ENCODE measurements at places on chromosomes 6 and 20. TPM values are rescaled to one million over a fixed set of nuclear protein-coding genes. Genes with fewer than 3 reads are reported as not detected.

GRCh38 chr6:33746651-33747100, at the start of gene IP6K3:
TSS of gene IP6K3 (minus strand) at chr6:33746905. CDS start at chr6:33735476, 11,429 bp downstream.
- DNase-seq = no peak
- H3K4me1 ChIP-seq = no peaks in the 10 kb centered on the region
- H3K27ac ChIP-seq = no peak within 1 kb of the TSS
- no peaks in the 10 kb centered on the region for H3K27me3 ChIP-seq
- H3K4me3 ChIP-seq = no peak within 1 kb of the TSS

DNA sequence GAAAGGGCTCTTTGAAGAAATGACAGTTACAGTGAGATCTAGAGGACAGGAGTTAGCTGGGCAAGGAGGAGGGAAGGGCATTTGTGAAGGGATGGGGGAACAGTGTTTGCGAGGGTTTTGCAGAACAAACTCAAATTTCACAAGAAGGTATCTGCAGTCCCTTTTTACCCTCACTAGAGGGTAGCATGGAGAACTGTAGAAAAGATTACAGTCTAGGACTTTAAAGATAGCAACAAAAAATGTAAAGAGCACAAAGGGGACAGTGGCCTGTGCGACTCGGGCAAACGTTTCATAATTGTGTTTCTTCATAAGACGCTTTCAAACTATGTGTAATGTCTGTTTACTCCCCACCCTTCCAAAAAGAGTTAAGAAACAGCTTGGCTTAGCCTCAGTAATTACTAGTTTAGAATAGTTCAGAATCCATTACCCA, 21.2 kb upstream of the ASXL1 start:
- no peak overlapping the region for H3K4me3 ChIP-seq
- no peaks in the 10 kb centered on the region for H3K27me3 ChIP-seq
- H3K36me3 ChIP-seq = peaks cover 6% of the 10 kb centered on the region
- peak; percentile 36 for DNase-seq
- H3K27ac ChIP-seq = no peak overlapping the region
- H3K4me1 ChIP-seq = peaks cover 24% of the 10 kb centered on the region

GRCh38 chr6:168022488-168023321, 25.2 kb downstream of the KIF25 start:
- H3K4me1 ChIP-seq = no peaks in the 10 kb centered on the region
- DNase-seq = no peak
- no peak overlapping the region for H3K27ac ChIP-seq

DNA sequence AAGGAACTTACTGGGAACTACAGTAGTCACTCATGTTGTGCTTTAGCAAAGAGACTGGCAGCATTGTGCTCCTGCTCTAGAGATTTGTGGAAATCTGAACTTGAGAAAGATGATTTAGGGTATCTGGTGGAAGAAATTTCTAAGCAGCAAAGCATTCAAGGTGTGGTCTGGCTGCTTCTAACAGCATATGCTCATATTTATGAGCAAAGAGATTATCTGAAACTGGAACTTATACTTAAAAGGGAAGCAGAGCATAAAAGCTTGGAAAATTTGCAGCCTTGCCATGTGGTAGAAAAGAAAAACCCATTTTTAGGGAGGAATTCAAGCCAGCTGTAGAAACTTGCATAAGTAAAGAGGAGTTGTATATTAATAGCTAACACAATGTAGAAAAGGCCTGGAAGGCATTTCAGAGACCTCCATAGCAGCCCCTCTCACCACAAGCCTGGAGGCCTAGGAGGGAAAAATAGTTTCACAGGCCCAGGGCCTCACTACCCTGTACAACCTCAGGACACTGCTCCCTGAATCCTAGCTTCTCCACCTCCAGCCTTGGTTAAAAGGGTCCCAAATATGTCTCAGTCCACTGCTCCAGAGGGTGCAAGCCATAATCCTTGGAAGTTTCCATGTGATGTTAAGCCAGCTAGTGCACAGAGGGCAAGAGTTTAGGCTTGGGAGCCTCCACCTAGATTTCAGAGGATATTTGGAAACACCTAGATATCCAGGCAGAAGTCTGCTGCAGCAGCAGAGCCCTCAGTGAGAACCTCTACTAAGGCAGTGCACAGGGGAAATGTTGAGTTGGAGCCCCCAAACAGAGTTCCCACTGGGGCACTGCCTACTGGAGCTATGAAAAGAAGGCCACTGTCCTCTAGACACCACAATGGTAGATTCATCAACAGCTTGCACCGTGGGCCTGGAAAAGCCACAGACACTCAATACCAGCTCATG, 6.6 kb downstream of the EPM2A start:
- no peak for DNase-seq

DNA sequence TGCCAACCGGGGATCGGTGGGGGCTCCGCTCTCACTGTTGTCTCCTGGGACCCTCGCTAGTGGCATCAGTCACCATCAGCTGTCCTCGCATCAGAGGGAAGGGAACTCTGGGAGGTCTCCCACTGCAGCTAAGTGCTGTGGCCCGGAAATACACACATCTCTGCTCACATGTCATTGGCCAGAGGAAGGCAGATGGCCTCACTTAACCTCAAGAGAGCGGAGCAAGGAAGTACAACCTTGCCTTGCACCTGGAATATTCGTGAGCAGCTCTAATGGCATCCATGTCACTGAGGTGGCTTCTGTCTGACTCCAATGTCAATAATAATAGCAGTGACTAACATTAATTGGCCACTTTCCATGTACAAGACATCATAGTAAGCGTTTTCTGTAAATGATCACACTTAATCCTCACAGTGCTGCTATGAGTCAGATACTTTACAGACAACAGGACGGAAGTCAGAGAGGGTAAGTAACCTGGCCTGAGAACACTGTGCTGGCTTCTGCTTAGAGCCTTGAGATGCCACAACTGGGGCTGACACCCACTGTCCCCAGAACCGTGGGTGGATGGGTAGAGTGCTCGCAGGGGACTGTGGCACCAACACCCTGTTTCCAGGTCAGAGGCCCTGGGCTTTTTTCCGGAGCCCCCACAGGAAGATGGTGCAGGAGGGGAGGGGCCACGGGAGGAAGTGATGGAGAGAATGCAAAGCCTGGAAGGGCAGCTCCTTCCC, 6.0 kb downstream of the LHFPL5 start:
- H3K4me1 ChIP-seq = no peaks in the 10 kb centered on the region
- no peak for DNase-seq

GRCh38 chr6:123316733-123317323, 319.9 kb downstream of the TRDN start:
- H3K4me1 ChIP-seq = no peaks in the 10 kb centered on the region
- DNase-seq = no peak
- no peak overlapping the region for H3K27ac ChIP-seq
- no peaks in the 10 kb centered on the region for H3K36me3 ChIP-seq
- no peak overlapping the region for H3K4me3 ChIP-seq

- no peaks in the 10 kb centered on the region for H3K27me3 ChIP-seq
- H3K36me3 ChIP-seq = no peaks in the 10 kb centered on the region
- H3K4me3 ChIP-seq = no peak overlapping the region
- no peak overlapping the region for H3K27ac ChIP-seq
- DNase-seq = no peak
- H3K4me1 ChIP-seq = peaks cover 15% of the 10 kb centered on the region
Observed at GRCh38 chr6:13273202-13273930, 55.0 kb downstream of the TBC1D7 start.

DNA sequence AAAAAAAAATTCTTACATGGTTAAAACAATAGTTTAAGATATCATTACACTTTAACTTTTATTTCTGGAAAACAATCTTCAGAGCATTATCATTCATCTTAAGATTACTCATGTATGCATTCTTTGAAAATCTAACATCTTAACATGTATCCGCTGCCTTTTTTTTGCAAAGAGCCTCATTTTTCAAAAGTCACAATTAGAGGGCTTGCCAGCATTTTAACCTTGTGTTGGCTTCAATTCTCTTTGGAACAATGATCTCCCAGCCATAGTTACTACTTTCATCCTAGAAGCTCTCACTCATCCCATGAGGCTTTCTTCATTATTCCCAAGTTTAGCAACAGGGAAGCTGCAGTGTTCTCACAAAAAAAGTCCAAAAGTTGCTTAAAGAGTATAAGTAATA, 330.8 kb downstream of the BCKDHB start:
- H3K27ac ChIP-seq = no peak overlapping the region
- H3K36me3 ChIP-seq = no peaks in the 10 kb centered on the region
- no peak for DNase-seq

- no peak overlapping the region for H3K4me3 ChIP-seq
- H3K27me3 ChIP-seq = peaks cover 5% of the 10 kb centered on the region
- no peak for DNase-seq
Observed at GRCh38 chr20:23626040-23626620, 11.6 kb downstream of the CST3 start.

DNA sequence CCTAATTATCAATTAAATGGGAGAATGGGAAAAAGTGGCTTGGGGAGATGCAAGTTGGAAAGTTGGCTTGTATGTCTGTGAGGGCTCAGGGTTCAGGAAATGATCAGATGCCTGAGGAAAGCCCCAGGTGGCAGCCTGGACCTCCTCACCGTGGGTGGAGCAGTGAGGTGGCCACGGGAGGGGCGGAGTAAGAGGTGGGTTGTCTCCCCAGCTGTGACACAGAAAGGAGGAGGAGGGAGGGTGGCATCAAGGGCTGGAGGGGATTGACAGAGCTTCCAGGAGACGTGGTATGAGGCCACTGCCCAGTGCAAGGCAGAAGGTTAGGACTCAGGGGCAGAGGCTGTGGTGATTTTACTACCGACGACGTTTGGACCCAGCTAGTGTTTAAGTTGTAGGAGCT, 672.2 kb downstream of the PRKN start:
- no peak overlapping the region for H3K4me3 ChIP-seq
- no peak overlapping the region for H3K27ac ChIP-seq
- no peaks in the 10 kb centered on the region for H3K4me1 ChIP-seq
- H3K27me3 ChIP-seq = no peaks in the 10 kb centered on the region
- H3K36me3 ChIP-seq = no peaks in the 10 kb centered on the region

GRCh38 chr20:46206025-46206424, 87.9 kb downstream of the CD40 start:
- no peak for DNase-seq
- H3K27me3 ChIP-seq = no peaks in the 10 kb centered on the region
- no peak overlapping the region for H3K27ac ChIP-seq
- no peak overlapping the region for H3K4me3 ChIP-seq
- peaks cover 32% of the 10 kb centered on the region for H3K4me1 ChIP-seq

DNA sequence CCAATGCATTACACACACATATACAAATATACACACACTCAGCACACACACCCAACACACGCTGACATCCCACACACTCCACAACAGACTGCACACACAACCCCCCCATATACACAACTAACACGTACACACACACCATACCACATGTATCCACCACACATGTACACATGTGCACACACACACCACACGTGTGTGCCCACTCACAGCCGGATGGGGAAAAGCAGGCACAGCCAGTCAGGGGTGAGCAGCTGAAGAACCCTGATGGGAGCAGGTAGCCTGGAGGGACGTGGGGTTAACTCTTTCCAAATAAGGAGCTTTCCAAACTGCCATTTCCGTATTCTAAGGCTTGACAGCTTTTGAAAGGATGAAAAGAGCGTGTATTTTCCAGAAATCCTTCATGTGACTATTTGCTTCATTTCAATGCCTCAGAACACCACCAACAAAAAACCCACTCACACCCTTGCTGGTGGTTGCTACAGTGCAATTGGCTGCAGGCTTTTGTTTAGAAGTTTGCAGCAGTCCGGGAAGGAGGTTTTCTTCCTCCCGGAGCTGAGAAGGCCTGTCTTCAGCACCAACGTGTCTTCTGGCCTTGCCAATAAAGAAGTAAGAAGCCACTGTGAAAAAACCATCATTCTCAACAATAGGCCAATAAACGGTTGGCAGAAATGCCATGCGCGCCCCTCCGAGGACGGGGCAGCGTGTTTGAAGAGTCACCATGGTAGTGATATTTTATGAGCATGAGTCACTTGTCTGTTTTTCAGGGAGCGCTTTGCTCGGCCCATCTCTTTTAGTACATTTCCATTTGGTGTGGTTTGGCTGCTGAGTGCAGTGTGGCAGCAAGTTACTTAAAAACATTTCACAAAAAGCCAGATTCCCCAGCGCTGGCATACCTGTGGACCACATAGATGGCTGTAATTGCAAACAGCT, 131.3 kb upstream of the GMDS start:
- H3K36me3 ChIP-seq = no peaks in the 10 kb centered on the region
- H3K27ac ChIP-seq = no peak overlapping the region
- DNase-seq = no peak
- H3K4me1 ChIP-seq = no peaks in the 10 kb centered on the region
- no peak overlapping the region for H3K4me3 ChIP-seq

DNA sequence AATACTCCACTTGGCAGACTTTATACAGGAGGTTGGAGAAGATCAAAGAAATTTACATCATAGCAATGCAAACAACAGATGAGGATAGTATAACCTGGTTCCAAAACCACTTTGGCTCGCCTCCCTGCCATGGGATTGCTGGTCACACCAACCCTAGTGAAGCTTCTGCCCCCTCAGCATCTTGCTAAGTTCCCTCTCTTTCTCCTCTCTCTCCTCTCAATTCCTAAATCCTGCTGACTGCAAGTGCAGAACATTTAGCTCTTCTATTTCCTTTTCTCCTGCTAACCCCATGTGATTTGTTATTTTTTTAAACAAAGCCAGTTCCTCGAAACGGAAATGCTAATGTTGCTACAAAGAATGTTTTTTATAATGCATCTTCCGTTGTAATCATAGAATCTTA, 50.3 kb upstream of the LY86 start:
- H3K4me3 ChIP-seq = no peak overlapping the region
- no peak overlapping the region for H3K27ac ChIP-seq
- no peaks in the 10 kb centered on the region for H3K4me1 ChIP-seq
- peaks cover 8% of the 10 kb centered on the region for H3K27me3 ChIP-seq

- no peaks in the 10 kb centered on the region for H3K36me3 ChIP-seq
- H3K4me3 ChIP-seq = no peak overlapping the region
- H3K4me1 ChIP-seq = no peaks in the 10 kb centered on the region
- H3K27me3 ChIP-seq = no peaks in the 10 kb centered on the region
- DNase-seq = no peak
- H3K27ac ChIP-seq = no peak overlapping the region
Observed at GRCh38 chr20:48155268-48155667, 370.0 kb upstream of the SULF2 start.

GRCh38 chr6:135397172-135397952, 100.2 kb downstream of the AHI1 start:
- H3K27ac ChIP-seq = no peak overlapping the region
- no peaks in the 10 kb centered on the region for H3K27me3 ChIP-seq
- no peak overlapping the region for H3K4me3 ChIP-seq
- DNase-seq = no peak
- H3K36me3 ChIP-seq = no peaks in the 10 kb centered on the region

DNA sequence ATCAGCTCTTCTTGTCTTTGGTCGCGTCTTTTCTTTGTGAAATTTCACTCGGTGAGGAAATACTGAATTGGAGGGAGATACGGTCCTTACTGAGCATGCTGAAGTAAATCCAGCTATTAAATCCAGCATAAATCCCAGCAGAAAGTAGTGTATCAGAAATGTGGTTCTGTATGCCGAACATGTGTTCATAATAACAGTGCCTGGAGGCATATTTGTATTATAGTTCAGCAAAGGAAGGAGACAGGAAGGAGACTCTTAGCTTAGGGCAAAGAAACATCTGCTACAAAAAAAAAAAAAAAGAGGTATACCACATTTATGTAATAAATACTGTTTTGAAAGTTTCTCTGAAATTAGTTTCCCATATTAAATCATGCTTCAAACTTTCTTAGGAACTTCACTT, 211.8 kb downstream of the PLCB4 start:
- no peaks in the 10 kb centered on the region for H3K4me1 ChIP-seq
- no peaks in the 10 kb centered on the region for H3K27me3 ChIP-seq
- no peak for DNase-seq
- no peak overlapping the region for H3K27ac ChIP-seq
- H3K36me3 ChIP-seq = no peaks in the 10 kb centered on the region
- no peak overlapping the region for H3K4me3 ChIP-seq

ADGRG6 gene
- total RNA-seq = 0.74 TPM

HEBP2 gene
- total RNA-seq = 57.5 TPM

RNF146 gene
- total RNA-seq = 14.0 TPM

HUS1B gene
- total RNA-seq = 4.8 TPM

FOXP4 gene
- total RNA-seq = 9.9 TPM

SLC35D3 gene
- total RNA-seq = 0.15 TPM
